Glutamatergic neuron (in vitro differentiated cells): ENCODE measurements at places on chromosomes 12 and 14.
A peak's percentile ranks its signal among the peaks of the same experiment; 100 is the strongest.

DNA sequence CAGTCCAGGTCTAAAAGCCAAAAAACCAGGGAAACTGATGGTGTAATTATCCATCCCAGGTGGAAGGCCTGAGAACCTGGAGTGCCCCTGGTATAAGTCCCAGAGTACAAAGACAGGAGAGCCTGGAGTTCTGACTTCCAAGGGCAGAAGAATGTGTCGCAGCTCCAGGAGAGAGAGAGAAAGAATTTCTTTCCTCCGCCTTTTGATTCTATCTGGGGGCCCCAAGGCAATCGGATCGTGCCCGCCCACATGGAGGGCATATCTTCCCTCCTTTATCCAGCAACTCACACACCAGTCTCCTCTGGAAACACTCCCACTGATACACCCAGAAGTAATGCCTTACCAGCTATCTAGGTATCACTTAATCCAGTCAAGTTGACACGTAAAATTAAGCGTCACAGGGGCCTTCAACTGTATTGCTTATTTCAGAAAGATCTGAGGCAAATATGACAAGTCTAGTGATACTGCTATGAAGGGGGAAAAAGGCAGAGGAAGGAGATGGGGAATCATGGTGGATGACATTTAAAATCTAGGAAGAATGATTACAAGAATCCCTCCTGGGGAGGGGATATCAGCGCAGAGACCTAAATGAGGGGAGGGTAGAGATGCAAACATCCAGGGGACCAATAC is 30.5 kb upstream of the LRP6 start:
- no peak for DNase-seq

DNA sequence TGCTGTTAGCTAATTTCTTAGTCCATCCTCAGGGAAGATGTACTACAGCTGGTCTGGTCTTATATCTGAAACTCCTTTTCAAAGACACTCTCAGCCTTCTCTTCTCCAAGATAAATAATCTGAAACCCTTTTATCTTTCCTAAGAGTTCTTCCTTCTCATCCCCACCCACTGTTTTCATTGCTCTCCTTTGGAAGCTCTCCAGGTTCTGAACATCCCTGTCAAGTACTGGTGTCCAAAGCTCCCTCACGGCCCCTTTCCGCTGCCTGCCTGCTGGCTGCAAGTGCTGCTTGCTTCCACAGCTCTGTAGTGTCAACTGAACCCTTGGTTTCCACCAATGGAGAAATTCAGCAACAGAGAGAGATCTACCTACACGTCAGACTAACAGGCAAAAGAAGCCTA is 6.6 kb upstream of the SLC6A13 start:
- DNase-seq = no peak

DNA sequence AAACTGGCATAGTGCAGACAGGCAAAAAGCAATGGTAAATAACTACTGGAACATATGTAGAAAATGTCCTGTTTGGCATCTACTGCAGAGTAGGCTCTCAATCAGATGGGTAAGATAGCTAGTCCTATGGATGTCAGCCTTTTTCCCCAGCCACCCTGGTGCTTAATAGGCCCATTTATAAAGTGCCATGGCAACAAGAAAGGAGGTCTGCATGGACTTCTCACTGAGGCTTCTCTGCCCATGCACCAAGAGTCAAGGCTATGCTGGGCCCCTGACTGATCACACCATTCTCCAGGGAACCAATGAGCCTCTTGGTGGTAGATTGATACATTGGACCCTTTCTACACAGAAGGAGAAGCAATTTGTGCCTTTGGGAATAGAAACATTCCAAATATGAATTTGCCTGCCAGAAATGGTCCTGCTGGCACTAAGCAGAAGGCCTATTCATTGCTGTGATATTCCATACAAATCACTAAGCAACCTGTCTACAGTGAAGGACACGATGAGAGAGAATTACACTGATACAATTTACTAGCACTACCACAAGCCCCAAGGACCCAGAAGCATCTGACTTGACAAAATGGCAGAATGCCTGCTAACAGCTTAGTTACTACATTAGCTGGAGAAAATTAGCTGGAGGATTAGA is 43.8 kb downstream of the RESF1 start:
- no peak for DNase-seq

- DNase-seq = no peak
Measured at GRCh38 chr12:65818454-65819382, 5.6 kb upstream of the HMGA2 start.

GRCh38 chr14:54462048-54462447 is 20.9 kb upstream of the CNIH1 start:
- no peak for DNase-seq

GRCh38 chr14:70934084-70934483 is 26.8 kb downstream of the PCNX1 start:
- DNase-seq = no peak

- DNase-seq = no peak
Measured at GRCh38 chr14:63863004-63863403, 10.2 kb downstream of the SYNE2 start.

- DNase-seq = no peak
Measured at GRCh38 chr12:24505366-24506015, 443.4 kb downstream of the BCAT1 start.

- DNase-seq = no peak
Measured at GRCh38 chr12:47412601-47413236, 293.1 kb downstream of the RPAP3 start.

- no peak for DNase-seq
Measured at GRCh38 chr14:51028851-51029754, 65.8 kb downstream of the TRIM9 start.

- DNase-seq = no peak
Measured at GRCh38 chr12:45587877-45588533, 141.5 kb upstream of the ARID2 start.

GRCh38 chr14:97788846-97789526 is 991.8 kb downstream of the VRK1 start:
- DNase-seq = no peak

- DNase-seq = no peak
Measured at GRCh38 chr12:575129-575502, 88.1 kb downstream of the NINJ2 start.

- no peak for DNase-seq
Measured at GRCh38 chr12:96383991-96384390, 16.2 kb downstream of the CDK17 start.

DNA sequence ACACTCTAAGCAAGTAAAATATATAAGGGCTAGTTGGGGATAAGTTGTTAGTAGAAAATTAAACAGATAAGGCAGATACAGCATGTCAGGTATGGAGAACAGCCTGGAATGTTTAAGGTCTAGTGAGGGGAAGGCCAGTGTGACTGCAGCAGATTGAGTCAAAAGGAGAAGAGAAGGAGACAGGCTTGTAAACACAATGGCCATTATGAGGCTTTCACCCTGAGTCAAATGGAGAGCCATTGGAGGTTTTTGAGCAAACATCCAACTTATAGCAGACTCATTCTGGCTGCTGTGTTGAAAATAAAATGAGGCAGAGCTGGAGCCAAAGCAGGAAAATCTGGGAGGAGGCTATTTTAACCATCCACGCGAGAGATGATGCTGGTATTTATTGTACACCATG is 142.0 kb downstream of the DUSP6 start:
- no peak for DNase-seq

DNA sequence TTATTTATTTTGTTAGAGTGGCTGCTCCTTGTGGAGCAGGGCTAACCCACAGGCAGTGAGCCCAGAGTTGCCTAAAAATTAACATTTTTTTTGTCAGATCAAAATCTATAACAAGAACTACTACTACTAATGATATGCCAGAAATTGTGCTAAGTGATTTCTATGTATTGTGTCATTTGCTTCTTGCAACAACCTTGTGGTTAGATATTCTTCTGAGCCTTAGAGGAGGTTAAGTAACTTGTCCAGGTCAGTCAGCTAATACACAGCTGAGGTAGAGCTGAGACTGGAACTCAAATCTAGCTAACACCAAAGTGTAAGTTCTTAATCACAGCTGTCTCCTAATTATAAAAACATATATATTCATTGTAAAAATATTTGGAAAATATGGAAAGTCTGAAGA is 29.8 kb downstream of the CFL2 start:
- no peak for DNase-seq

DNA sequence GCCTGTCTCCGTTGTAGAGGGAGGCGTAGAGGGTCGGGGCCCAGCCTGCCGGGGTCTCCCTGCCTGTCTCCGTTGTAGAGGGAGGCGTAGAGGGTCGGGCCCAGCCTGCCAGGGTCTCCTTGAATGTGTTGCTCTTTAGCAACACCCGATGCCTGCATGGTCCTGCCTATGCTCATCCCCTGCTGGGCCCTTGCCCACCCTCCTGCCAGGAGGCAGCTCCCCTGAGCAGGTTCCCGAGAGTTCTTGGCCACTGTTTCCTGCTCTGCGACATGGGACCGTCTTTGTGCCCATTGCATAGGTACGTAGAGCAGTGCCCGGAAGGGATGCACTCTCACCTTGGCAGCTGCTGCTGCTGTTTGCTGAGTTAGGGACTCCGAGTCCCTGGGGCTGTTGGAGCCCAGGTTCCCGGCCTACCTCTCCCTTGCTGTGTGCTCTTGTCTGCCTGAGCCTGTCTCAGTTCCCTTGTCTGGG is 3.3 kb downstream of the KIF26A start:
- peak; percentile 10 for DNase-seq

DNA sequence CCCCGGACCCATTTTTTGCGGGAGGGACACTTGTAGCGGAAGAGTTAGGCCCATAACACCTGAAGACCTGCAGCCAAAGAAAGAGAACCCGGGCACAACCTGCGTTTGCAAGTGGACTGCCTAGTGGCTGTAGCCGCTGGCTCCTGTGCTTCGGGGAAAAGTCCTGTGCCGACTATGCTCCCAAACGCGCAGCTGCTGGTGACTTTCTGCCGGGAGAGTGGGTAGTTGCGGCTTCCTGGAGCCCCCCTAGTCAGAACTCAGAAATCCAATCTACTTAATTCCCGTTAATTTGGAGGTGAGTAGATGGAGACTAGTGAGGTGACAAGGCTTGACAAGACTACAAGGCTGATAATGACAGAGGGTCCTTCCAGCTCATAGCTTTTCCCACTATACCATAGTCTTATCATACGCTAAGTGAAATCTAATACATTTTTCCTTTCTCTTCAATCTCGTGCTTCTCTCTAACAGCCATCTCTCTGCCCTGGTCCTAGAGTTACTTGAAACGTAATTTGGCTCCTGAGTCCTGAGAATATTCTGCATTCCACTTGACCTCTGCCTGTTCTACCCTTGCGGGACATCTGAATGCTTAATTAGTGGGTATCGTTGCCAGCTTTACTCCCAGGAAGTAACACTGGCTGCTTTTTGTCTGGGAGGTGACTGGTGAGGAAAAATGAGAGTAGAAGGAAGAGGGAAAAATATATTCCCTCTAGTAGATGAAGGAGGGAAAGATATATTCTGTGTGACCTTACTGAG is 556 bp downstream of the MTHFD1 start:
- DNase-seq = peak; percentile 20

GRCh38 chr12:98725476-98726247 is 80.6 kb downstream of the APAF1 start:
- DNase-seq = peak; percentile 70

- no peak for DNase-seq
Measured at GRCh38 chr14:23145794-23146350, 26.8 kb upstream of the CEBPE start.

DNA sequence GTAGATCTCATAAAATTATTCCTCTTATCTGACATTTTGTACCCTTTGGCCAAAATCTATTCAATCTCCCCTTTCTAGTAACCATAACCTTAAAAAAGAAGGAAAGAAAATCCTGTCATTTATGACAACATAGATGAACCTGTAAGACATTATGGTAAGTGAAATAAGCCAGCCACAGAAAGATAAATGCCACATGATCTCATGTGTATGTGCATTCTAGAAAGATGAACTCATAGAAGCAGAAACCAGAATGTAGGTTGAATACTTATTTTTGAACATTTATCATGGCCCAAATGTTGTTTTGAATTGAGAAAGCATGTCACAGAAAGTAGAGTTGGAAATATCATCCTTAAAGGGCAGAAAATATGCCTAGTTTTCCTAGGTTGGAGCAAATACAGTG is 1053.6 kb downstream of the SLC6A15 start:
- DNase-seq = no peak
